ENCODE measurements at places on chromosomes 13 and 19.

DNA sequence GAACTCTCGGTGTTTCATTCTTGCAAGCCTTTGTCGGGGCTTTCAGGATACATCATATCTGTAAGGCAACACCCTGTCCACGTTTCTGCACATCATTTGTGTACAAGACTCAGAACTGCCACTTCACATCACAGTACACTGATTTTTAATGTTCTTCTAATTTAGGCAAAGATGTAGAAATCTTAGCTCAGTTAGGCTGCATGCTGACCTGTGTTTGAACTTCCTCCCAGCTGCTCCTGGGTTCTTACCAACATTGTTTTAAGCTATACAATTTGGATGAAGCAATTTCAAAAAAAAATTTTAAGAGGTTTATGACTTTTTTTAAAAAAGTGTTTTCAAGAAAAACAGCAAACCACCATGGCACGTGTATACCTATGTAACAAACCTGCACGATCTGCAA lies 1047.9 kb upstream of the SLC10A2 start:
- DNase-seq, result no peak

DNA sequence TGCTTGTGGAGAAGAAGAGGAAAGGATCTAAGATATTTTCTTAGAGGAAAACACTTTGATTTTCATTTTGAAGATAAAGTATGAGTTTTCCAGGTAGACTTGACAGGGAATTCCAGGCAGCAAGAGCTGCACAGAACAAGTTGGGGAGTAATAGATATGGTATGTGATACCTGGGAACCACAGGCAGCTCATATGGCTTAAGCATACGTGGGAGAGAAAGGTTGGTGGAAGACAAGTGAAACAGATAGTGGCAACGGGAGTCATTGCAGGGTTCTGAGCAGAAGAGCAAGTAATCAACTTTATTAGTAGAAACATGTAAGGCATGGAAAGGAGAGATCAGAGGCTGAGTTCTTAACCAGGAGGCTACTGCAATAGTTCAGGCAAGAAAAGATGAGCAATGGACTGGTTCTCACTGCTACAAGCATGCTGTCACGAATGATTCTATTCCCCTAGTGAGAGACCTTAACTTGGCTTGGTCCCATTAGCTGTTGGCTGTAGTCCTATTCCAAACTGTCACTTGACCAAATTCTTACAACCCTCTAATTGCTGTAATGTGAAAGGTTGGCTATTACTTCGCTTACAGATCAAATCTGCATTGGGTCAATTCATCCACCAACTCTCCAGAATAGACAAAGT lies 217.9 kb downstream of the VWA8 start:
- DNase-seq, result no peak

DNA sequence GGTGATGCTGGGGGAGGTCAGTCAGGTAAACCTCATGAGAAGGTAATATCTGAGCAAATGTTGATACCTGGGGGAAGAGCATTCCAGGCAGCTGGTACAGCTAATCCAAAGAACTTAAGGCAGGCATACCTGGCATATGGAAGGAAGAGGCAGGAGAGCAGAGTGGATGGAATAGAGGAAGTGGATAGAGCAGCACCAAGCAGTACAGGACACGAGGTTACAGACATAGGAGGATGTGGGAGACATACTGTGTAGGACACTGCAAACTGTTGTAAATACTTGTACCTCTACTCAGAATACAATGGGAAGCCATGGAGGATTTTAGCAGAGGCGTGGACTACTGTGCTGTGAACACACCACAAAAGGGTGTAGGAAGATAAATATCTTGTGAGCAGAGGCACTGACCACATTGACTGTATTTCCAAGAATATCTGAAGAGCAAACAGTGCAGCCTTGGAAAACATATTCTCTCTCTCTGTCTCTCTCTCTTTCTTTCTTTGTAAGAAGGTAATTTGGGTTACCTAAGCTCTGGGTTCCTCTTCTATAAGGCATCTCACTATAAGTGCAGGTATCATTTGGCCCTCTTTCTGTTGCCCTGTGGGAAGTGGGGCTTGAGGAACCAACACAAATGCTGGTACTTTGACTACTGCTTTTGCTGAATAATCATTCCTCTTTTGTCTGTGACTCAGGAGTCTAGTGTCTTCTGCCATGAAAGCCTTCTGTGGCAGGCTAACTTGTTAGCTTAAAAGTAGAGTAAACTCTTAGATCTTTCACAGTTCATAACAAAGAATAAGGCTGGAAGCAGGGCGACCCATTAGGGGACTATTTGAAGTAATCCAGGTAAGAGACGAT lies 238.0 kb downstream of the VWA8 start:
- DNase-seq, result no peak

DNA sequence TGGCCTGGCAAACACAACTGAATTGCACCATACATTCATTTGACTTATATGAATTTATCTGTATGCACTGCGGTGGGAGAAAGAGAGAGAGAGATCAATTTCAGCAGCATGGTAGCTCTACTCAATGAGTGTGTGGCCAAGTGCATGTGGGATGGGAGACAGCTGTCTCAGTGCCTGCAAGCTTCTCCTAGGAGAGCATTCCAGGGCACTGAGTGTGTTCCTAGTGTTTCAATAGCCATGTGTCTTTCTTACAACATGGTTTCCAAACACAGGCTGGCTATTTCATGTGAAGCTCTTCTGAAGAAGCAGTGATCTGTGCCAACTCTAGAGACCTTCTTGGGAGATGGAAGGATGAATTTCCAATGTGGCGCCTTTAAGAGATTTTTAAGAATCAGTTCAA lies 43.5 kb downstream of the NEK5 start:
- no peak for DNase-seq

DNA sequence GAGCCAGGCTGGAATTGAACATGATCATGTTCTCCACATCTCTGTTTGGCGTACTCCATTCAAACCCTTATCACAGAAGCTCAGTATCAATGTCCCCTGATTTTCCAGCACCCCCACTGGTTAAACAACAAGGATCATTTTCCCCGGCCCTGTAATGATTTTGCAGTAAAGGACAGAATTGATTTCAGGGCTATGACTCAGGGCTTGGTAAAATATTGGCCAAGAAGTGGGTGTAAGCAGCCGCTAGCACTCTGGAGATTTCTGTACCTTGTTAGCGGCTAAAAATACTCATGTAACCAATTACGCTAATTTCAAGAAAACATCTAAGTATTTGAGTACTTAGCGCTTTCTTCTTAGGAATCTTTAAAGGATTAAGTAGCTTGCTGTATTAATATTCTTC lies 69.5 kb upstream of the FNDC3A start:
- DNase-seq, result no peak

DNA sequence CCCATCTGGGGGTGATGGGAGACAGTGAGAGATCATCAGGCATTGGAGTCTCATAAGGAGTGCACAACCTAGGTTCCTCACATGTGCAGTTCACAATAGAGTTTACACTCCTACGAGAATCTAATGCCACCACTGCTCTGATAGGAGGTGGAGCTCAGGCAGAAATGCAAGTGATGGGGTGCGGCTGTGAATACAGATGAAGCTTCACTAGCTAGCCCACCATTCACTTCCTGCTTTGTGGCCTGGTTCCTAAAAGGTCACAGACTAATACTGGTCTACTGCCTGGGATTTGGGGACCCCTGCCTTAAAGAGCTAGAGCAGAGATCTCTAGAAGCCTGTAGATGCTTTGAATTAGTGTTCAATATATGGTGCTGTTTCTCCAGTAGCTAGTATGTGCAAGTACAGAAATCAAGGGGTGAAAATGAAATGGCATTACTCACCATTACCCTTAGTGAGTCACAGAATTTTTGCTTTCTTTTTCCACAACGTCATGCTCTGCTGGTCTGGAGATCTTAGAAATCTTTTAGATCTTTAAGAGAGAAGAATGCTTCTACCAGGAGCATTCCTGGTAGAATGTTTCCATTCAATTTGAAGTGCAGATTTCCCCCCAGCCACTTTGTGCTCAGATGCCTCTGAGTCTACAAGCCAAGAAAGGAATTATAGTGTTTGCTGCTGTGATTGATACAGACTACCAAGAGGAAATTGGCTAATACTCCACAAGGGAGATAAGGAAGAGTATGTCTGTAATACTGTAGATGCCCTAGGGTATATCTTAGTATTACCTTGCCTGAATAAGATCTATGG lies 2301.2 kb downstream of the PCDH9 start:
- no peak for DNase-seq

DNA sequence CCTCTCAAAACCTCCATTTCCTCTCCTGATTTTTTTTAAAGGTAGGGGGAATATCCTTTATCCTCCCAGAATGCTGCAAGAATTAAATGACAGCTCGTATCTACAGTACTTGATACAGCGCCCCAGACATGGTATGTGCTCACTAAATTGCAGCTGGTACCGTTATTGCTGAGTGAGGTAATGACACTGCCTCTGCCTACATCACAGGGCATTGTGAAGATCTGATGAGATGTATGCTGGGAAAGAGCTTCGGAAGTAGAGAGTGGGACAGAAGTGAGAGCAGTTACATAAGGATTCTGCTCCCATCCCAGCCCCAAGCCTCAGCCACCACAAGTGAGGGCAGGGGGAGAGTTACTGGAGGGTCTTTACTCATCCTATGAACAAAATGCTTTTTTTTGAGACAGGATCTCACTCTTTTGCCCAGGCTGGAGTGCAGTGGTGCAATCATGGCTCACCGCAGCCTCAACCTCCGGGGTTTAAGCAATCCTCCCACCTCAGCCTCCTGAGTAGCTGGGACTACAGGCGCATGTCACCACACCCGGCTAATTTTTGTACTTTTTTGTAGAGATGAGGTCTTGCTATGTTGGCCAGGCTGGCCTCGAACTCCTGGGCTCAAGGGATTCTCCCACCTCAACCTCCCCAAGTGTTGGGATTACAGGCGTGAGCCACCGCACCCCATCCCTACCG lies 1.7 kb upstream of the FKRP start:
- DNase-seq, result no peak

DNA sequence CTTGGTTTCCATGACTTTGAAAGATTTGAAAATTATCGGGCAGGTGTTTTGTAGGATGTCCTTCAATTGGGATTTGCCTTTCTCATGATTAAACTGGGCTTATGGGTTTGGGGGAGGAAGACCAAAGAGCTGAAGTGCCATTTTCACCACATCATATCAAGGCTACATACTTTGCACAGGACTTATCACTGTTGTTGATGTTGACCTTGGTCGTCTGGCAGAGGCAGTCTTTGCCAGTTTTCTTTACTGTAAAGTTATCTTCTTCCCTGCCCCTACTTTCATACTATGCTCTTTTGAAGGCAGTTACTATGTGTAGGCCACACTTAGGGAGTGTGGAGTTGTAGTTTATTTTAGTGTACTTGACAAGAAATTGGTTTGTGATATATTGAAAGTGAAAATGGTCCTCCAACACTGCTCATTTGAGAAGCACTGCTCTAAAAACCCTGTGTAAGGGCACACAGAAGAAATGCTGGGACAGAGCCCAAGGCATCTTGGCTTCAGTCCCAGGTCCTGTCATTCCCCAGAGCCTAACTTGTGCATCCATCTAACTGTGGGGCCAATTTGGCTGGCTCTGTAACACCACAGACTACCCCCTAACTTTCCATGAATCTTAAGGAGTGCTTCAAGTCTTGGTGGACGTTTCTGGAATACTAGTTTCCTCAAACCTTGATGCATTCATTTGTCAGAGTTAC lies 384.9 kb downstream of the KCNRG start:
- DNase-seq, result no peak

DNA sequence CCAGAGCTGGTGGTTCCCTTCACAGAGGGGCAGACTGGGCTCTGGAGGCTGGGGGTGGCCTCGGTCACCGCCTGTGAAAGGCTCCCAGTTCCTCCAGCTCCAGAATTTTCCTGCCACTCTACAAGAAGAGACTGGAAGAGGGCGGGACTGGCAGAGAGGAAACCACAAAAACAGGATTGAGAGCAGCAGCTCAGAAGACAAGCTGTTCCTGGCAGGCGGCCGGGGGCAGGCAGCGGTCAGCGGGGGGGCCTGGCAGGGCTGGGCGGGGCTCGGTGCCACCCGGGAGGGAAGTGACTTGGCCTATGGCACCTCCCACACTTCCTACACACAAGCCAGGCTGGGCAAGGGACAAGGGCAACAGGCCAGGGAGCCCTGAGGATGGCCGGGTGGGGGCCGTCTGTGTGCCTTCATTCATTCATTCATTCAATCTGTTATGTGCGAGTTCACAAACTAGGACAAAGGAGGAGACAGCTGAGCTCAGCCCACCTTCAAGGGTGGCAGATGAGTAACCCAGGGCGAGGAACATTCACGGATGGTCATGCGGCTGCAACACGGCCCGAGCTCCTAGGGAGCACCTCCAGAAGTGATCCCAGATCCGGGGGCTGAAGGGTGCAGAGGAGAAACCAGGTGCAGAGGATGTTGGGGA lies 16.9 kb upstream of the BTBD2 start:
- peak; percentile 96 for DNase-seq

DNA sequence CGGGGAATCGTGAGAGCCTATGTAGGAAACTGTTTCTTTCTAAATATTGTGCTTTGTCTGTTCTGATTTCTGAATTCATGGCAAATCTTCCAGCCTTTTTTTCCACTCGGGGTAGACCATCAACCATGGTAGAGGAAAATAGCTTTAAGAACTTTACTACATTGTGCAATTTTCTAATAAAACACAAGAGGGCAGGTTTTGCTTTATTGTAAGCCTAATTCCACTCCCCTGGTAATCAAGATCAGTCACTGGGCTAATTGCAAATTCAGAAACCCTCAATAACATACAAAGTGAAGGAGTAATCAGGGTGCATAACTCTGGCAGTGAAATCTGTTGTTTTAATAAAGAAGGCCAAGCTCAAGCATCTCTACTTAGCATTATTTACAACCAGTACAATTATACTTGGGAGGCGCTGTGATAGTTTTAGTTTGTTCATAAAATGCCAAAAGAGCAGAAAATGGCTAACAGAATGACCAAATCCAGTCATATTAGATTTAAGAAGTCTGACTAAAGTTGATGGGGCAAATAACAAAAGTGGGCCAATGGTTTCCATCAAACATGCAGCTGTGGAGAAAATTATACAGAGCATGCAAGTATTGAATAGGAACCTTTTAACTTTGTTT lies 43.8 kb downstream of the DCT start:
- no peak for DNase-seq

- DNase-seq, result no peak
Observed at GRCh38 chr13:90447034-90447733, 900.3 kb upstream of the MIR17HG start.

GRCh38 chr19:1783874-1784273 lies 28.2 kb downstream of the ATP8B3 start:
- no peak for DNase-seq

- no peak for DNase-seq
Observed at GRCh38 chr19:55443045-55443823, at the start of gene SHISA7. Gene SHISA7, minus strand, starts transcription at chr19:55443300. Its CDS starts 437 bp downstream, at chr19:55442863.

- DNase-seq, result no peak
Observed at GRCh38 chr19:46954502-46954992, 65.1 kb upstream of the NPAS1 start.
